ENCODE measurements at places on chromosomes 16 and 17.

- DNase-seq: no peak
- no peaks in the 10 kb centered on the region for H3K36me3 ChIP-seq
Observed at GRCh38 chr17:35773679-35774425, 13.2 kb downstream of the C17orf50 start.

- H3K4me1 ChIP-seq: peaks cover 86% of the 10 kb centered on the region
- DNase-seq: no peak
- H3K27ac ChIP-seq: peak overlapping the region; percentile 96
- no peak overlapping the region for H3K4me3 ChIP-seq
- no peaks in the 10 kb centered on the region for H3K27me3 ChIP-seq
Observed at GRCh38 chr16:56744996-56745640, 15.2 kb downstream of the NUP93 start.

DNA sequence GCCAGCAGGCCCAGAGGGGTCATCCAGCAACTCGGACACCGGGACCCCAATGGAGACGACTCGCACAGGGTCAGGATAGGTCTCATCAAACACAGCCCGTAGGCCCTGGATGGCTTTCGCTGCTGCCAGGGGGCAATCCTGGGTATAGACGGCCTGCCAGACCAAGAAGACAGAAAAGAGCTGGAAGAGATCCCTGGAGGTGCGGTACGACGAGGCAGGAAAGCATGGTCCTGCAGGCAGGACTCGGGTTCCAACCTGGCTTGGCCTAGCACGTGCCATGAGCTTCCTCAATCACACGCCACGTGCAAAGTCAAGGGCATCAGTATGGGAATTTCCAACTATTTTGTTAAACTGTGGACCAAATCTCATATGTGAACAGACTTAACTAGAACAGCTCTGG, 6.3 kb upstream of the EXOSC6 start:
- H3K4me1 ChIP-seq: no peaks in the 10 kb centered on the region

GRCh38 chr16:46711106-46712058, 21.9 kb downstream of the ORC6 start:
- peak overlapping the region; percentile 68 for H3K27ac ChIP-seq
- peaks cover 22% of the 10 kb centered on the region for H3K4me1 ChIP-seq
- peaks cover 48% of the 10 kb centered on the region for H3K36me3 ChIP-seq
- no peak for DNase-seq

- no peaks in the 10 kb centered on the region for H3K27me3 ChIP-seq
- H3K36me3 ChIP-seq: no peaks in the 10 kb centered on the region
- no peaks in the 10 kb centered on the region for H3K4me1 ChIP-seq
- peak; percentile 98 for DNase-seq
- H3K4me3 ChIP-seq: no peak overlapping the region
Observed at GRCh38 chr17:42436391-42436790, 13.3 kb upstream of the CAVIN1 start.

GRCh38 chr17:37109731-37110710, 161.3 kb downstream of the AATF start:
- peaks cover 31% of the 10 kb centered on the region for H3K4me1 ChIP-seq
- no peaks in the 10 kb centered on the region for H3K27me3 ChIP-seq
- no peak overlapping the region for H3K27ac ChIP-seq
- H3K36me3 ChIP-seq: peaks cover 10% of the 10 kb centered on the region

- H3K36me3 ChIP-seq: no peaks in the 10 kb centered on the region
- H3K27ac ChIP-seq: no peak overlapping the region
- peak; percentile 86 for DNase-seq
Observed at GRCh38 chr16:86722970-86723369, 144.6 kb downstream of the FOXL1 start.

DNA sequence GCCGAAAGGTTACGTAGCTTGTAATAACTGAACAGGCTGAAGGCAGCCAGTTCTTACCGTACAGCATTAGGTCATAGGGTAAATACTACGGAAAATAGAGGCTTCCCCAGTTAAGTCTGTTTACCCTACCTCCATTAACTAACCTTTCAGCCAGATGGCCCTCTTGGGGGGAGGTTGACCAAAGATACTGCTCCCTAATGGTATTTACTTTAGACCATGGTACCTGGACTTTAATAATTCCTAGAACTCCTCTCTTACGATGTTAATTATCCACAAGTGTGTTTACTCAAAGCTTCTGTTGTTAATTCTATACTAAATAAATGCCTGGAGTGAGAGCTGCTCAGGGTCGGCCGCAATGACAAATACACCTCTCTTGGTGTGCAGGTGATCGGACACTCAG, 9.8 kb upstream of the ADAT1 start:
- no peak overlapping the region for H3K27ac ChIP-seq
- H3K36me3 ChIP-seq: peaks cover 49% of the 10 kb centered on the region

GRCh38 chr16:50388496-50388895, 19.7 kb upstream of the BRD7 start:
- peaks cover 56% of the 10 kb centered on the region for H3K27me3 ChIP-seq
- no peaks in the 10 kb centered on the region for H3K36me3 ChIP-seq
- no peaks in the 10 kb centered on the region for H3K4me1 ChIP-seq

- H3K4me1 ChIP-seq: no peaks in the 10 kb centered on the region
- H3K36me3 ChIP-seq: no peaks in the 10 kb centered on the region
- no peak for DNase-seq
- no peak overlapping the region for H3K27ac ChIP-seq
Observed at GRCh38 chr17:13647543-13648021, 45.9 kb upstream of the HS3ST3A1 start.

DNA sequence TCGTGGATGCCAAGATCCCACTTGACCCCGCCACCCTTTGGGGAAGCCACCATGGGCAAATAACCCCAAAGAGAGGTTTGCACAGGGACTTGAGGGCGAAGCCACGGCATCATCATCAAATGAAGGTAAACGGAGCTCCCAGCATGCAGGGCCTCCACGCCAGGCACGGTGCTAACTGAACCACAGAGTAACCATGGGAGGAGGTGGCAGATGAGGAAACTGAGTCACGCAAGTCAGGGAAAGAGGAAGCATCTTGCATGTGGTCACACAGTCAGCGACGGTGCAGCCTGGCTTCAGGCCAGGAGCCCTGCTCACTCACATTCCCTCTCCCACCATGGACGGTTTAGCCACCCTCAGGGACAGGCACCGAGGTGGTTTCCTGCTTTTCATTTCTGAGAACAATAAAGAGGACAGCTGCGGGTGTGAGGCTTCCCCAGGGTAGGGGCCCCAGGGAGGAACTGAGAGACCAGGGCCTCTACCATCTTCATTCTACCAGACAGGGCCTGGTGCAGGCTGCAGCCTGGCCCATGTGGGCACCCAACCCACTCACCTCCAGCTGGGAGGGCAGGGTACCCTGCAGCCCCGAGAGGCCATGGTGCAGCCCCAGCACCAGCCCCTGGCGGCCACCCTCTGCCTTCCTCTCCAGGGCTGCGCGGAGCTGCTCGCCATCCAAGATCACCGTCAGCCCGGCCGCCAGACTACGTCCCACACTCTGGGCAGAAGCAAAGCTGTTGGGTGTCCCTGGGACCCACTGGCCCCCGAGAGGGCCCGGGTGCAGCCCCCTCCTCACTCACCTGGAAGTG, 78.3 kb downstream of the RMI2 start:
- DNase-seq: no peak
- no peak overlapping the region for H3K27ac ChIP-seq

DNA sequence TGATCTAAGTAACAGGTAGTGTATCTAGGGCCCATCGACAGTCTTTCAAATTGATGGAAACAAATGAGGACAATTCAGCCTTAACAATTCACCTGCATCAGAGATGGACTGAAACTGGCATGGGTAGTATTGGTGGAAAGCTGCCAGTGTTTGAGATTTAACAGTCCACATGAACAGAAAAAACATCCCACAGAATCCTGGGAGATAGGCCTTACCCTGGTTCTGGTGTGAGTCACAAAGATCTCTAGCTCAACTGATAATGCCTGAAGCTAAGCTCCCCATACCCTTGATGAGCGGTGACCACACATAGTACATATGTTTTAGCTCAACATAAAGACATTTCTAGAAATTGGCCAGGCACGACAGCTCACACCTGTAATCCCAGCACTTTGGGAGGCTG, 21.9 kb downstream of the CRK start:
- H3K36me3 ChIP-seq: peaks cover 12% of the 10 kb centered on the region
- H3K4me1 ChIP-seq: peaks cover 7% of the 10 kb centered on the region
- DNase-seq: no peak

DNA sequence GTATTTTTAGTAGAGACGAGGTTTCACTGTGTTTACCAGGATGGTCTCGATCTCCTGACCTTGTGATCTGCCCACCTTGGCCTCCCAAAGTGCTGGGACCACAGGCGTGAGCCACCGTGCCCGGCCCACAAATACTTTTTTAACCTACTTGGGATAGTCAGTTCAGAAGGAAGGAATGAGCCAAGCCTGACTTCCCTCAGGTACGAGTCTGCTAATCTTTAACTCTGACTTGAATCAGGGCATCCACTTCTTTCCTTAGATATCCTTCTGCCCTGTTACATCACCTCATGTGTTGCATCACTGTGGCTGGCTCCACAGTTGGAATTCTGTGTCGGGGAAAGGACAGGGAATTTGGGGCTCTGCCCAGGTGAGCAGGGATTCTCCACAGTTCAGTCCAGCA, 120.8 kb downstream of the MSI2 start:
- no peaks in the 10 kb centered on the region for H3K36me3 ChIP-seq
- H3K27ac ChIP-seq: peak overlapping the region; percentile 95
- H3K4me1 ChIP-seq: peaks cover 28% of the 10 kb centered on the region

DNA sequence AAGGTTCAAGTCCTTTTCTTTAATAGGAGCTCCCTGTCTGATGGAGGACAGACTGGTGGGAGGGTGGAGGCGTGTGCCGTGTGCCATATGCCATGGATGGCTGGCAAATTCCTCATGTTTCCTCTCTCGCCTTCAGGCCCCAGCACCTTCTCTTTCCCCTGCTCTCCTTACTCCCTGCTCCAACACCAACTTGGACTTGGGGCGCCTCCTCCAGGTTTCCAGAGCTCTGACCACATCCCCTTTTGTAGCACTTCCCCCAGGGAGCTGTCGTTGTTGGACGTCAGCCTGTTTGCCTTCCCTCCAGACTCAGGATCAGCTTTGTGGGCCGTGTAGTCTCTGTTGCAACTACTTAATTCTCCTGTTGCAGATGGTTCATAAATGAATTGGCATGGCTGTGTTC, 30.7 kb downstream of the TMC7 start:
- no peak overlapping the region for H3K27ac ChIP-seq
- no peaks in the 10 kb centered on the region for H3K4me1 ChIP-seq
- no peaks in the 10 kb centered on the region for H3K27me3 ChIP-seq
- H3K4me3 ChIP-seq: no peak overlapping the region

DNA sequence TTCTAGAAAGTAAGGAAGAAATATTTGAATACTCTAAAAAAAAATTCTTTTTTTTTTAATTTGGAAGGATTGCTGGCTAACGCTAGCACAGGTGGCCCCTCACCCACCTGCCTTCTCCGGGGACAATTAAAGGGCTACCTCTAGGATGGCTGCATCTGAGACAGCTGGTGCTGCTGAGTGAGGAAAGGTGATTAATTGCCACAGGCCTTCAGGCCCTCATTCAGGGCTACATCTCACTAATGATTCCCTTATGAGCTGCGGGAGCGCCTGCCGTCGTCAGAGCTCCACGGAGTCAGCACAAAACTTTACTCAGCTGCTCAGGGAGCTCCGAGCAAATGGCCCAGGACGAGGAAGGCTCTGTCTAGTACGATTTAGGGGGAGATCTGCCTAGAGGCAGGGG, 27.0 kb upstream of the AKTIP start:
- H3K36me3 ChIP-seq: no peaks in the 10 kb centered on the region
- H3K4me1 ChIP-seq: no peaks in the 10 kb centered on the region
- DNase-seq: no peak
- no peaks in the 10 kb centered on the region for H3K27me3 ChIP-seq
- no peak overlapping the region for H3K4me3 ChIP-seq
- no peak overlapping the region for H3K27ac ChIP-seq

- peak; percentile 29 for DNase-seq
- no peak overlapping the region for H3K27ac ChIP-seq
Observed at GRCh38 chr16:54957403-54958166, 26.9 kb downstream of the IRX5 start.

- no peak overlapping the region for H3K27ac ChIP-seq
- no peaks in the 10 kb centered on the region for H3K27me3 ChIP-seq
- peaks cover 4% of the 10 kb centered on the region for H3K36me3 ChIP-seq
- DNase-seq: no peak
Observed at GRCh38 chr17:80820331-80820730, 171.3 kb upstream of the CHMP6 start.

DNA sequence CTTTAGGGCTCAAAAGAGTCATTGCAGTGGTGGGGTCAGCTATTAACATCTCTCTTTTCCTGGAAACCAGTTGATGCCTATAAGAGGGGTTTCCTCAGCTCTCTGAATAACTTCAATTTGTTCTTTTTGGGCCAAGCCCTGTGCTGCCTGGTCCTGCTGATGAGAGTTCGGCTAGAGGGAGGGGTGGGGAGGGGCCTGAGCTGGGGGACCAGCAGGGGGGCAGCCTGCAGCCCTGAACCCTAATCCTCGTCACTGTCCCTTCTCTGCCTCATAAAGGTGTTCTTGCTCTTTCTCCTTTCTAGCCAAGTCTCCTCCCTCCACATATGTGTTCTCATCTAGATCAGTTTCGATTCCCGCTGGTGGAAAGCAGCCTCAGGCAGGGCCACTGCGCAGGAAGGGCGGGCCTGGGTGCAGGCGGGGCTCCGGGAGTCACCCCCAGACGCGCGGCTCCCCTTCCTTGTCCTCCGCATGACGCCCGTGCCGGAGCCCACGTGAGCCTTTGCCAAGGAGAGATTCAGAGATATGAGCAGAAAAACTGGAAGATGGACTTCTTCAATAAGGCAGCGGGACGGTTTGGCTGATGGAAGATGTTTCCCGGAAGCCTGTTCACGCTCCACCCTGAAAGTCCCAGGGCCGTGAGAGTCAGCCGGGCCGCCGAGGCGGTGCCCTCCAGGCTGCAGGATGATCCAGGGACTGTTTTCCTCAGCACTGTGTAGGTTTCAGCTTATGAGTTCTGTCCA, 15.0 kb upstream of the RHOT1 start:
- no peaks in the 10 kb centered on the region for H3K4me1 ChIP-seq
- peak overlapping the region; percentile 53 for H3K4me3 ChIP-seq
- DNase-seq: peak; percentile 60
- H3K36me3 ChIP-seq: no peaks in the 10 kb centered on the region
- H3K27ac ChIP-seq: no peak overlapping the region
- no peaks in the 10 kb centered on the region for H3K27me3 ChIP-seq

- no peaks in the 10 kb centered on the region for H3K27me3 ChIP-seq
- DNase-seq: peak; percentile 80
- no peaks in the 10 kb centered on the region for H3K36me3 ChIP-seq
- H3K27ac ChIP-seq: no peak within 1 kb of the TSS
Observed at GRCh38 chr17:43832976-43833829, at the start of gene MPP3. Gene MPP3, minus strand, starts transcription at chr17:43833146. Its CDS starts 1,240 bp downstream, at chr17:43831906.

GRCh38 chr17:39548494-39549225, 59.1 kb downstream of the NEUROD2 start:
- H3K27ac ChIP-seq: no peak overlapping the region
- no peaks in the 10 kb centered on the region for H3K4me1 ChIP-seq
- peaks cover 8% of the 10 kb centered on the region for H3K36me3 ChIP-seq
